Hematopoietic multipotent progenitor cell treated with erythropoietin and hydrocortisone succinate and interleukin-3 and kit ligand, for 15 days (in vitro differentiated cells): ENCODE measurements at places on chromosomes 7 and 10.

DNA sequence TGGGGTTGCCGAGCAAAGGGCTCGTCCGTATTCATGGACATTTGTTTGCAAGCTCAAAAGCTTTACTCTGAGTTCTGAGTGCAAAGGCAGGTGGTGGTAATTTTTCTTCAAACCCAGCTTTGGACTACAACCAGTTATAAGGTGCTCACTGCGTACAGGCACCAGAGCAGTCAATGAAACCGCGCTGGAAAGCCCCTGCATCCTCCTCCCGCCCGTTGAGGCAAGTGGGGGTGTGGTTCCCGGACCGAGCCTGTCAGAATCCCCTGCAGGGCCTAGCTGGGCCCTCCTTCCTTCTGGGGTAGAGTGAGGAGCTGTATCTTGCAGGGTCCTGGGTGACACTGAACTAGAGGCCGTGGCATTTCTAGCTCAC, 22.3 kb downstream of the AMZ1 start:
- DNase-seq: no peak

- DNase-seq: no peak
These were observed 164.2 kb upstream of the EEPD1 start for GRCh38 chr7:35988818-35989217.

- DNase-seq: peak; percentile 52
These were observed 1.2 kb downstream of the PIP4K2A start for GRCh38 chr10:22712956-22713852.

- DNase-seq: no peak
These were observed 1192.0 kb upstream of the PHF14 start for GRCh38 chr7:9781710-9782109.

GRCh38 chr10:26468700-26469099, 30.6 kb downstream of the APBB1IP start:
- no peak for DNase-seq

- no peak for DNase-seq
These were observed 40.7 kb upstream of the FMC1 start for GRCh38 chr7:139300390-139300789.

DNA sequence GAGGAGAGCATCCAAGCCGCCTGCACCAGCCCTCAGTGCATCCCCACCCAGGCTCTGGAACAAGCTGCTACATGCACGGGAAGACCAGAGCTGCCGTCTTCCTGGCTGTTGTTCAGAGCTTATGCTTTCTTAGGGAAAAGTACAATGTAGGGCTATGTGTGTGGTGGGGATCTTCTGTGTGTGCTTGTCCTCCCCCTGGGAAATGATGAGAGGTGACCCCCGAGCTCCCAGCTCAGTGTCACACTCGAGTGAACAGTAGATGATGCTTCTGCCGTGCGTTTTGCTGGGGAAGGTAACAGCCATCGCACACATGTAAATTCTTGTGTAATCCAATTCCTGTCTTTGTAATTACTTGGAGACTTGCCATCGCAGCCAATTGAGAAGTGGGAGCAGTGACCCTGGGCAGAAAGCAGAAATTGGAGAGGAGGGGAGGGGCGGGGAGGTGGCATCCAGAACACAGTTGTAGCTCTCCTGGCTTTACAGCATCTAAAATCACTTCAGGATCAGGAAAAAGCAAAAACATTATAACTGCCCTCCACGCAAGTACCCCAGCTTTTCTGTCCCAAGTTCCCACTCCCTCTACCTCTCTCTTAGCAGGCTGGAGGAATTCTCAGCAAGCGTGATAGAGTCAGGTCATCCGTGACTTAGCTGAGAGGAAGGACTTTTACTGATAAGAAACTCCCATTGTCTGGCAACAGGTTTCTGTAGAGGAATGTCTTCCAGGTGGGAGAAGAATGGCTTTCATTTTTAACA, 149.6 kb downstream of the TCF7L2 start:
- no peak for DNase-seq

DNA sequence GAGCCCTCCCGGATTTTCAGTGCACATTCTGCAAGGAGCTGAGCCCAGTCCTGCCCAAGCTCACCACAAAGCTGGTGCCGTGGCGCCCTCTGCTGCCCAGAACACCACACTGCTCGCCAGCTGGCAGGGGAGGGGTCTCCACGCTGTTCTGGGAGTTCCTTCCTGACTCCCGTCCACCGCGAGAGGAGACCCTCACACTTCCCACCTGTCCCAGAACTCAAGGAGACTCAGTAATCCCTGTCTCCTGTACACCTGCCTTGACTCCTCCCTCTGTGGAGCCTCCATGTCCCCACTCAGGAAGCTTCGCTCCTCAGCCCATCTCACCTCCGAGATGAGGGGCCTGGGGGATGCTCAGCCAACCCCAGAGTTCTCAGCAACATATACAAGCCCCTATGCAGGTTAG, 11.3 kb downstream of the C10orf105 start:
- peak; percentile 51 for DNase-seq

- no peak for DNase-seq
These were observed 123.8 kb downstream of the SLC25A13 start for GRCh38 chr7:96198047-96198636.

- DNase-seq: no peak
These were observed 9.8 kb downstream of the IGFBP3 start for GRCh38 chr7:45911311-45911710.

GRCh38 chr7:139931190-139931934, 102.3 kb downstream of the TBXAS1 start:
- DNase-seq: no peak

DNA sequence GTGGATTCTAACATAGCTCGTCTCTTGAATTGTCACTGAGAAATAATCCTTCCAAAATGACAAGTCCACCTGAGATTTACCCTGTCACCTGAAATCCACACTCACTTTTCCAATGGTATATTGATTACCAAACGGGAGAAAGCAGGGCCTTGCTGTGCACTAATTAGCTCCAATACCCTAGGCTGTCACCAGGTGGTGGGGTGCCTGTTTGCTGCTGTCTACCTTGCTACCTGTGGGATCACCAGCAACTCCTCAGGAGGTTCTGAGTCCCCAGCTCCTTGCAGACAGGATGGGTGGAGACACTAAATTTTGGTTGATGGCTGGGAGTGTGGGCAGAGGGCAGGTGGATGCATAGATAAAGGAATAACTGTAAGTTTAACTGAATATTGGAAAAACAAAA, 237.2 kb upstream of the ZNF32 start:
- no peak for DNase-seq

DNA sequence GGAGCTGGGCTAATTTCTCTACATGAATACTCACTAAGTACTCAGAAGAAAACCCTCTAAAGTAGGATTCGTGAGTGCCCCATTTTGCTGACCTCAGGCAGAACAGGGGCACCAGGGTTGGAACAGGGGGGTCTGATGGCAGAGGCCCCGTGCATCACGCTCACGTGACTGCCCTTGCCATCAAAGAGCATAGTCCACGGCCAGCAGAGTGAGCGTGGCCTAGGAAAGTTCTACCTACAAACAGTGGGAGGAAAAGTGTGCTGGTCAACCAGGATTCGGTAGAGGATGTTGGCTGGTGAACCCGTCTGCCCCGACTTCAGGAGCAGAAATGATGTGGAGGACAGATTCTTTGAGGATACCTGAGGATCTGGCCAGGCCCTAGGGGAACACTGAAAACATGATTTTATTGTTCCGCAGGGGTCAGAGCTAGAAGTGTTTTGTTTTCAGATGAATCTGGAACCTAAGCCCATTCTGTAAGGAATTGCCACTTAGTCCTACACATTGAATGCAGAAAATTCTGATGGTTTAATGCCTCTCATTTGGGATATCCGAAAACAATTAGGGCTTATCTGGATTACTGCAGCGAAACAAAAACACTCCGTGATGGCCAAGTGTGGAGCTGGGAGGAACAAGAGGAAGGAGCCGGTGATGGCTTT, 138.8 kb upstream of the SHH start:
- DNase-seq: no peak

- DNase-seq: peak; percentile 52
These were observed 124.9 kb downstream of the SH2D4B start for GRCh38 chr10:80662429-80663261.

DNA sequence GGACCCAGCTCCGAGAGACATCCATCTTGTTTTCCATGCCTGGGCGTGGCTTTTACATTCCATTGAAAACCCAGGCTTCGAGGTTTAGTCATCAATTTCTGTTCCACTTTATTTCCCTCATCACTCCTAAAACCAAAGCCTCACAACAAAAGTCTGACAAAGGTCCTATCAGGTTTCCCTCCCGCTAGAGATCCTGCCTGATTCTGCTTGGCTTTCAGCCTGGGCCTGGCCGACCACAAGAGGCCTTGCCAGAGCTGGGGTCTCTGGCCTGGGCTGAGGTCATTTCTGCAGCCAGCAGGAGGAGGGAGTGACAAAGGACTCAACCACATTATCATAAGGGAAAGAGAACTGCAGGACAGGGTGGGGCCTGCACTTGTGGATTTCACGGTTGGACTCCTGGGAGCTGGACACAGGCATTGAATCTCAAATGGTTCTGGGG, 167.0 kb downstream of the FANK1 start:
- no peak for DNase-seq

GRCh38 chr7:118061386-118061785, 122.6 kb upstream of the LSM8 start:
- DNase-seq: no peak

DNA sequence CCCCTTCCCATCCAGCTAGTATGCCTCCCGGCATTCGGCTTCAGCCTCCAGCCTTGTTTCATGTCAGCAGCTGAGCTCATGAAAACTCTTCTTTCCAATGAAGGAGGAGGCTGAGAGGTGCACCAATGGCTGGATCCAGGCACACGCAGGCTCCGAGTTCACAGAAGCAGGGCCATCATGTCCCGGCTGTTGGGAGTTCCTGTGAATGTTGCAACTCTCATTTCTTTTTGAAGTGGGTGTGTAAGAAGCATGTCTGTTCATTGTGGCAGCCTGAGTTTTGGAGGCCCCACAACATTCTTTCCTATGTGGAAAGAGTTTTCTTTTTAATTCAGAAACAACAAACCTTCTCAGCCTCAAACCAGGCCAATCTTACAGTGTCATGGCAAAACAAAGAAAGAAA, 89.7 kb downstream of the PTPRE start:
- DNase-seq: no peak

DNA sequence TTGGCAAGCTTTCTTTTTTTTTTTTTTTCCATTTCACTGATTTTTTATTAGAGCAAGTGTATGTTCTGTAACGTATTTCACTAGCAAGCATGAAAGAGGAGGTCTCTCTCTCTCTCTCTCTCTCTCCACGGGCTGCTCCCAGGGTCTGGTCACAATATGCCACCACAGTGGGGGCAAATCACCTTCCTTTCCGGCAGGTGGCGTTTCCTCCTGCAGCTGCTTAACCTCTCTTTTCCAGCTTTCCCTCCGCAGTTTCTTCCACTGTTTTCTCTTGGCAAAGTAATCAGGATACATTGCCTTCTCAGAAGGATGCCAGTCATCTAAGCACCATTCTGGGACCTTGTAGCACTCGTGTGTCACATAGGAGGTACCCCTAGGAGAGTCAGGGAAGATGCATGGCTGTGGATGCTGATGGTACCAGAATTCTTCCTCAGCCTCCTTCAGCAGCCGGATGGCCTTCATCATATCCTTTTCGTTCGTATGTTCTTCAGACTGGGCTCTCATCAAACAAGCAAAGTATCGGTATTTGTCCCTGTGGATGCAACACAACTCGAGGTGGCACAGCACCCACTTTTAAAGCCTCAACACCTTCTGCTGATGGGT, 197.3 kb upstream of the PODXL start:
- no peak for DNase-seq

- DNase-seq: no peak
These were observed 64.4 kb downstream of the FBXL13 start for GRCh38 chr7:103010211-103010610.

DNA sequence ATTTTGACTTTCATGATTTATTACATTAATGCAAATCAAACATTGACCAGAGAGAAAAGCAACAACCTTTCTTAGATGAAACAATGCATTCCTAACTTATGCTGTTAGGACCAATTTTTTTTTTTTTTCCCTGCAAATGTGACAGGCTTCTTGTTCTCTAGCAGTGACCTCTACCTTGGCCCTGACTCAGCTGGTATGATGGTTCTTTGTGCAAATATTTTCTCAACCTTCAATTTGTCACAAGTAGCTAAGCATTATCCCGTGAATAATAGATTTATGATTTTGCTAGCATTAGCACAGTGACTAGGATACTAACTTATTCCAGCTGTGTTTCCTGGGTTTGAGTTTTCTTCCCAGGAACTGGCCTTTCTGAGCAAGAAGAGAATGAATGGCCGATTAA, 64.9 kb downstream of the PPP1R9A start:
- no peak for DNase-seq

GRCh38 chr10:108454224-108454623, 1289.7 kb upstream of the SORCS1 start:
- no peak for DNase-seq

- no peak for DNase-seq
These were observed 26.1 kb downstream of the STRA8 start for GRCh38 chr7:135259702-135260101.

DNA sequence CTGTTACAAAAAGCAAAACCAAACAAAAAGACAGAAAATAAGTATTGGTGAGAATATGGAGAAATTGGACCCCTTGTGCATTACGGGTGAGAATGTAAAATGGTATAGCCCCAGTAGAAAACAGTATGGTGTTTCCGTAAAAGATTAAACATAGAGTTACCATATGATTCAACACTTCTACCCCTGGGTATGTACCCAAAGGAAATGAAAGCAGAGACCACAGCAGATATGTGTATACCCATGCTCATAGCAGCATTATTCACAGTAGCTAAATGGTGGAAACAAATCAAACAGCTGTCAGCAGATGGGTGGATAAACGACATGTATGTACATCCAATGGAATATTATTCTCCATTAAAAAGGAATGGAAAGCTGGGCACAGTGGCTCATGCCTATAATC, 42.4 kb downstream of the STARD3NL start:
- no peak for DNase-seq

DNA sequence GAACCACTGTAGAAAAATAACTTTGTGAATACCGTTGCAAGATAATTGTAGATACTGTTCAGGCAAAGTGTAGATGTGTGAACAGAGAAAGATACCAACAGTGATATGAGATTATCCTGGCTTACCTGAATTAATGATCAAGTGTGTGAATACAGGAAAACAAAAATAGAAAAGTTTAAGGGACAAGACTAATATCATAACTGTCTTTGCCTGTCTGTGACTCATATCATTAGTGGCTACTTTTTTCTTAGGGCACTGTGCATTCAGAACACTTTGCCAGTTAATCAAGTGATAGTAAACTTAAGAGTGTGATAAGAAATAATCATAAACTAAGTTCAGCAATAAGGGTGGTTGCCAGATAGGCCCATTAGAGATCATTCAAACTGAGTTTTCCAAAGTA, 323.0 kb upstream of the LRGUK start:
- no peak for DNase-seq

GRCh38 chr7:18693406-18693805, 197.9 kb downstream of the HDAC9 start:
- DNase-seq: no peak
